GM12891 (cell line): ENCODE measurements at places on chromosomes 12 and 14.

GRCh38 chr12:120230326-120230973 lies 29.5 kb upstream of the RPLP0 start:
- no peak for DNase-seq

- no peak for DNase-seq
Observed at GRCh38 chr12:50110127-50110761, 1.8 kb upstream of the COX14 start.

DNA sequence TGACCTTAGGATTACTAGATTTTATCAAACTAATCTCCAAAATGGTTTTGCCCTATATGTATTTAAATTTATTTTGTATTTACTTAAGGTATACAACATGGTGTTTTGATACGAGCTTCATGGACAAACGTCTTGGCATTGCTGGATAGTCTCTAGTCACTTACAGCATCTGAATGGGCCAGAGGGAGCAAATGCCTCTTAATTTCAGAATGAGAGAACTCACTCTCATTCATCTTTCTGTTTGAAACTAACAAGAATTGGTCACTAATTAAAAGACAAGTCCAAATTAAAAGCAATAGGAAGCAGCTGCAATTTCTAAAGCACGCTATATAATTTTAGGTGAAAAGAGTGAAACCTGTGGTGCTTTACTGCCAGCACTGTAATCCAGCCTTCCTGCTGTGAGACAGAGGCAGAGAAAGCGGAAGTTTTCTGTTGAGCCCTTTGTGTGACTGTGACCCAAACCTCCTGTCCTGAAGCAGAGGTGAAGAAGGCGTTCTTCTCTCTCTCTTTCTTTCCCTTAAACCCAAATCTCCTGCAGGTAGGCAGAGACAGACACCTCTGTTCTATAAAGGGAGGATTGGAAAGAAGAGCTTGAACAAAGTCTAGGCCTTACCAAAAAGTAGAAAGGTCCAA lies 184.6 kb upstream of the NAV3 start:
- DNase-seq, result no peak

DNA sequence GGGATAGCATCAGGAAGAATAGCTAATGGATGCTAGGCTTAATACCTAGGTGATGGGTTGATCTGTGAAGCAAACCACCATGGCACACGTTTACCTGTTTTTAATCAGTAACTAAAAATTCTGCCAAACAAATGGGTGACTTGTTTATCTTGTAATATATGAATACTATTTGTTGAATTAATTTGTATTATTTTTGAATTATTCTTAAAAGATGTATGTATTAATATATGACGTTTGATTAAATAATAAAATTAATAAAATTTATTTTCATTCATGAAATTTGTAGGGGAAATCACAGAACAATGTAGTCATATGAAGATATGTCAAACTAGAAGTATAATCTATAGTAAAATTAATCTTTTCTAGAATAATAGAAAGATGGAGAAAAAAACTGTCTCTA lies 32.3 kb upstream of the OR10A7 start:
- no peak for DNase-seq

- DNase-seq, result no peak
Observed at GRCh38 chr12:51160814-51161459, 12.0 kb downstream of the TFCP2 start.

GRCh38 chr12:88870000-88870737 lies 289.9 kb upstream of the KITLG start:
- no peak for DNase-seq

DNA sequence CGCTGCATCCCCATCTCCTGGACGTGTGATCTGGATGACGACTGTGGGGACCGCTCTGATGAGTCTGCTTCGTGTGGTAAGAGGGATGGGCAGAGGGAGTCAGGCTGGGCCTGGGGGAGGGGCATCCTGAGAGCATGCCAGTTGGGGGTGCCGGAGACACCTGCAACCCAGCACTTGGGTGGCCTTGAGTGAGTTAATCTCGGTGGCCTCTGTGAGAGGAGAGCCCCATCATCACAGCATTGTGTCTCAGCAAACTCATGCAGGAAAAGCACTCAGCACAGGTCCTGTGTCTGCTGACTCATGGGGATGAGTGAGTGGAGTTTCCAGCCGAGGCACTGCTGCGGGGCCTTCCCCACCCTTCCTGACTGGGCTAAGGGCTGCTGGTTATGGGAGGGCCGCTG lies 19.6 kb upstream of the LRP1-AS start:
- DNase-seq, result no peak

DNA sequence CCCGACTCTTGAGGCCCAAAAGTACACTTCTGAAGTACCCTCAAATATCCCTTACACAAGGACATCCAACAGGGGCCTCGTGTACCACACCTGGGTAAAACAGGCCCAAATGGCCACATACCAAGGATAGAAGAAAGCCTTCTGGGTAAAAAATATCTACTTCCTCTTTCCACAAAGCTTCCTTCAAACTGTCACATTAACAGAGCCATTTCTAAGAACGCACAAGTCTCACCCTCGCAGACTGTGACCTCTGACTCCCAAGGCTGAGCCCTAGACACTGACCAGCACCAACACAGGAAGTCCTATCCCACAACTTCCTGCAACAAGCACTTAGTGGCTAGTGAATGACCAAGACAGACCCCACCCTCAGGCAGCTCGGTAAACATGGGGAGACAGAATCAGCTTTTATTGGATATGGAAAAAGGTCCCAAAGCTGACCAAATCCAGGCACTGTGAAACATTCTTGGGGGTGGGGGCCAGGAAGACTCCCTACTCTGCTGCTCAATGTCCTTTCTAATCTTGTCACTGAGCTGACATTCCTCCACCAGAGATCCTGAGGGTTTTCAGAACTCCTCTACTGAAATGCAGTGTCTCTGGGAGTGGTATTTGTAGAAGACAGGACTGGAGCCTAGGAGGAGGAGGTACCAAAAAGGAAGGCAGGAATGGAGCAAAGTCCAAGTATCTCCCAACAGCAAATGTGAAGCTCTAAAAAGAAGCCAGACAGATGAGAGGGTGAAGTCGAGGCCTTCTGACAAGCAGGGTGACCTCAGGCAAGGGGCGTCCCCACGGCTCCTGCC lies 15.9 kb downstream of the KCTD10 start:
- DNase-seq, result no peak

DNA sequence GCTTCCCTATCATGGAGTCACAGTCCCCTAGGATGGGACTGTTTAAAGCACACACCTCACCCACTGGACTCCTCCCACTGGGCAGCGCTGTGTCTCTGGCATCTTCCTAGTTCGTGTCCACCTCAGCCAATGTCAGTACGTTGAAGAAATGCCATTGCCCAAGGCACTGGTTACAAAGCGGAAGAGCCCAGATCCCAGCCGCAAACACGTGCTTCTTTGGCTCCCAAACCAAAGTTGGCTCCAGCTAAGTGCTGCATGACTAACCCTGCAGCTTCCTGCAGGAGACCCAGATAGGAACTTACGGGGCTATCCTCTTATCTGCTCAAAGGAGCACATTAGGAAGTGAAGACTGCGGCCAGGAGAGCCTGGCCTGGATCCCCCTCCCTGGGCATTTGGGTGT lies 9.3 kb downstream of the SYNE3 start:
- DNase-seq, result no peak
